ENCODE measurements at places on chromosomes 2 and 18.

DNA sequence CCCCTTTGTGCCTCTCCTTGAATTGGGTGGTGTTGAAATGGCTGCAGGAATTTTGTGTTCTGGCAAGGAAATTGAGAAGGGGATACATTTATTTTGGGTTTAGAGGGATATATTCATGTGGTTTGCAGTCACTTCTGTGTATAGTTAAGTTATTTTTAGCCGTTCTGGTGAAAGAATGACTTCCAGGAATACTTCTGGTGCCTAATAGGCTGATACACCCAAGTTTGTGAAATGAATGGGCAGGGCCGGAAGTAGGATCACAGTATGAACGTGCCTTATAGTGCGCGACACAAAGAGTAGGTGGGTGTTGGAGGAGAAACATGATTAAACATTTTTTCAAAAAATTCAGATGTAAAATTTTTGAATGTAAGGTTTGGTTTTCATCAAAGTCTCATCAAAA, 168.6 kb upstream of the ATP5MC3 start:
- DNase-seq: no peak

DNA sequence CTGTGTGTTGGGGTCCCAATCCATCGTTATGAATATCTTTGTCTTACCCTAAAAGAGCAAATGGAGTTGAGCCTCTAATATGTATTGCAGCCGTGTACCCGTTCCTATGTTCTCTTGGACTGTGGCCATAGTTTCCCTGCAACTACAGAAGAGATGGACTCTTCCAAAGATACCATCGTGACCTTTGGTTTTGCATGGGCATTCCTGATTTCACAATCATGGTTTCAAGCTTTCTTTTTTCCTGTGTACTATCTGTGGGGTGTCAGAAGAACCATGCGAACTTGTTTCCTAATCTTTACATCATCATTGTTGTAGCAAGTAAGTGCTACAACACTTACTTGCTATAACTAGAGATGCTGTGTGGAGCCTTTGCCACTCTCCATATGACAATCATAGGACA, 1295.7 kb downstream of the DPP10 start:
- DNase-seq: no peak

GRCh38 chr2:157876786-157877138, 632 bp upstream of the ACVR1 start:
- DNase-seq: no peak

- DNase-seq: no peak
Measured at GRCh38 chr2:143937723-143938350, 582.1 kb downstream of the ZEB2 start.

DNA sequence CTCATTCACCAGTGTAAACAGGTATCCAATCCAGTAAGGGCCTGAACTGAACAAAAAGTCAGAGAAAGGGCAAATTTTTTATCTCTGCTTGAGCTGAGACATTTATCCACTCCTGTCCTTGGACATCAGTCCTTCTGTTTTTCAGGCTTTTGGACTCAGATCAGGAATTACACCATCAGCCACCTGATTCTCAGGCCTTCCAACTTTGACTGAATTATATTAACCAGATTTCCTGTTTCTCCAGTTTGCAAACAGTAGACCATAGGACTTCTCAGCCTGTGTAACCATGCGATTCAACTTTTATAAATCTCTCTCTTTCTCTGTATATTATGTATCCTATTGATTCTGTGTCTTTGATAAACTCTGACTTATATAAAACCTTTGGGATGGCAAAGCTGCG, 289.3 kb upstream of the CDH2 start:
- DNase-seq: no peak

DNA sequence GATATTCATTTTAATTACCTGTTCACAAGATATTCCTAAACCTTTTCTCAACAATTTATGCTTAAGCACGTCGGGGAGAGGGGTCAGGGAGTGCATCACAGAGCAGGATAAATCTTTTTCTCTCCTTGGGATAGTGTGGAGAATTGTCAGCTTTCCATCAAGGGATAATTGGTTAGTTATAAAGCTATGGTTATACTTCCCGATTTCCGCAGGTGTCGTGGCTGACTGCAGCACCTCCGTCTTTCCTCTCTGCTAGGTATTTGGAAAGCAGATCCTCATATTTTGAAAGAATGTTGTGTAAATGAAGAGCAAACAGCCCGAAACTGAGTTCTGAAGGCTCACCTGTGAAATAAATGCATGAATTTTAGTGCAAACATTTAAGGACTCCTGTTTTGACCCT, 778 bp downstream of the DYNC2LI1 start:
- peak; percentile 5 for DNase-seq
